ENCODE measurements at places on chromosomes 4 and X.

DNA sequence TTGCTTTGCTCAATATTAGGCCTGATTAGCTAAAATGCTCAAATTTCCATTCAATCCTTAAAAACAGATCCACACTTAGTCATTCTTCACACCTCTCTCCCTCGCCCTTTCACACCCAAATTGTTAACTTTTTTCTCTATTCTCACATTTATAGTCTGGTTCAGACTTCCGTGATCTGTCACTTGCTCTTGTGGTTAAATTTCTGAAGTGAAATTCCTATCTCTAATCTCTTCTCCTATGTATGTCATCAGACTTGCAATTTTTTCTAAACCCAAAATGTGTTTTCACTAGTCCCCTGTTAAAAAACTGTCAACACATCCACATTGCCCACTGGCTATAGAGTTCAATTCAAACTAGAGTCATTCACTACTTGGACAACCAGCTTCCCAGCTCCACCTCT, 63.2 kb downstream of the SNCA start:
- no peak for DNase-seq

- DNase-seq: peak; percentile 25
Observed at GRCh38 chr4:120922381-120923206, at the start of gene PRDM5. TSS of gene PRDM5 (minus strand) at chr4:120922726. CDS start at chr4:120922608, 118 bp downstream.

GRCh38 chr4:74621616-74622015, 172.7 kb downstream of the BTC start:
- no peak for DNase-seq

DNA sequence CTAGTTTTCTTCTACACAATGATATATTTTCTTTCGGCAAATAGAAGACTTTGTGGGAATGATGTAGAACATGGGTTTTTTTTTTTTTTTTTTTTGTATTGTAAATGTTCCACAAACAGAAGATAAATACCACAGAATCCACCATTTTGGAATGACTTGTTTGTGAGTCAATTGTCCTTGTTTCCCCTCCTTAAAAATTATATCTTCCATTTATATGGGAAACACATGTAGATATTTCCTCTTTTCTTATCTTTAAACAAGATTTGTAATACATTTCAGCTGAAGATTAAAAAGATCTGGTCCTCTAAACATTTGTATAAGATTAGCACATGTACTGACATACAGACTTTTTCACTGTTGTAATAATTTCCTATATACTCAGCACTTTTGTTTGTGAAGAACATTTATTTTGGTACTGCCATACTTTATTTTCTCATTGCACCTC, 304.6 kb downstream of the SPRY1 start:
- DNase-seq: no peak

GRCh38 chr4:111630705-111631104, 514.5 kb upstream of the FAM241A start:
- no peak for DNase-seq

DNA sequence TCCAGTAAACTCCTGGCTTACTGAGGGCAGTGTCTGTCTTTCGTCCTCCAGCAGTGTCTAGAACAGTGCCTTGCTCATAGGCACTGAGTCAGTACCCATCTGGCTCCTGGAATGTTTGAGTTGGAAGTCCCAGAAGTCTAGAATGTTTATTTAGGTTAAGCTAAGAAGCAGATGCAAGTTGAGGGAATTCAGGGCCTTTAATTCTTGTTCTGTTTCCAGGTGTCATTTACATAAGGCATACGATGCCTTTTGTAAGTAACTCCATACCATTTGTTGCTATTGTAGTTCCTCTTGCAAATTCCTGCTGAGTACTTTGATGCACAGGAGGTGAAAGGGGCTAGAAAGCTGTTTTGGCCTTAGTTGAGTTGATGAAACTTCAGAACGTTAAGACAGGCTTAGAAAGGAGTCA, 22.2 kb downstream of the ARHGAP10 start:
- DNase-seq: no peak

- DNase-seq: no peak
Observed at GRCh38 chr4:109703664-109704361, 568 bp upstream of the CASP6 start.

DNA sequence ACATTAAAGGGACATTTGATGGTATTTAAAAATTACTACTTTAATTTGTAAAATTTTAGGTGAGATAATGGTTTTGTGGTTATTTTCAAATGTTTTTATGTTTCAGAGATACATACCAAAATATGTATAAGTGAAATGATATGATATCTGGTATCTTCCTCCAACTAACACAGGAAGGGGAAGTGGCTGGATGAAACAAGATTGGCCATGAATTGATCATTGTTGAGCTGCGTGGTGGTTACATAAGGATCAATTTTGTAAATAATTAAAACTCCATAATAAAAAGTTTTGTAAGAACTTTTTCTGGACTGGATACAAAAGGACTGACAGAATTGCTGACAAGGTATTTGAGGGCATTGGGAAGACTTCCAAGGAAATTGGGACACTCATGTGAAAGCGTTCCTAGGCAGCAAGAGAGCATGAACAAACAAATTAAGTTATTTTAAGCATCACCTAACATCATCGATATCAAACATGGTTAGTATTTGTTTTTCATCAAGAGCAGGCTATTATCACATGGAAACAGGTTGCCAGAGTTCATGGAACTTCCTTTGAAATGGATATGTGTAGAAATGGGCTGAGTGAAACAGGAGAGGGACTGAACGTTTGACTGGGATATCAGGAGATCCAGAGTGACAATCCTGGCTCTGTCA, 4.4 kb upstream of the PGM2 start:
- DNase-seq: no peak

DNA sequence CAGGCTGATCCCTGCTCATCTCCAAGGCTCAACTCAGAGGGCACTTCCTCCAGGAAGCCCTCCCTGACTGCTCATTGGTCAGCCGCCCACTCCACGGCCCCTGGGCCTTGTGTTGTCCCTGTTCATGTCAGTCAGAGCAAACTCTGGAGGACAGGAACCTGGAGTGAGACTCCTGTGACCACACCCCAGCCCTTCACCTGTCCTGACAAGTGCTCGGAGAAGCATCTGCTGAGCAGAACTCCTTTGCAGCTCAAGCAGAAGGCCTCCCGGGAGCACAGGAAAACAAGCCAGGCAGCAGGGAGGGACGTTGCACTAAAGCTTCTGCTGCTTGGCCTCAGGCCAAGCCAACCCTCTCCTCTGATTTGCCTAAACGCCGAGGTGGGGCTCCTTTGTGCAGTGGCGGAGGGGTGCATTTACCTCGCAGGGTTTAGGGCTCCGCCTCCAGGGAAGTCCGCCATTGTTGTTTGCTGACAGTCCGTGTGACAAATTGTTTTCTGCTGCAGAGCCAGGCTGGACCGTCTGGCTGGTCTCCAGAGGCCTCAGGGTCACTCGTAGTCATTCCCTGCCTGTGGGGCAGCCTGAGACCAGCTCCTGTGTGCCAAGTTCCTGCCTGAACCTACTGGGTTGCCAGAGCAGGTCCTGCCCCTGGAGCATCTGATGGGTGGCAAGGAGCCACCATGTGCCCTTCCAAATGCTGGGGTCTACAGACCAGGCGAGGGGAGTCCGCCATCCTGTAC, 61.8 kb downstream of the C4orf50 start:
- DNase-seq: no peak

GRCh38 chr4:87310691-87311335, 11.9 kb downstream of the HSD17B13 start:
- DNase-seq: no peak

Measured in head of caudate nucleus (tissue), 42 donors.